ENCODE measurements at places on chromosomes 5 and 9.
A peak's percentile ranks its signal among the peaks of the same experiment; 100 is the strongest.

- no peak for DNase-seq
Measured at GRCh38 chr5:82348784-82349425, 70.8 kb upstream of the RPS23 start.

DNA sequence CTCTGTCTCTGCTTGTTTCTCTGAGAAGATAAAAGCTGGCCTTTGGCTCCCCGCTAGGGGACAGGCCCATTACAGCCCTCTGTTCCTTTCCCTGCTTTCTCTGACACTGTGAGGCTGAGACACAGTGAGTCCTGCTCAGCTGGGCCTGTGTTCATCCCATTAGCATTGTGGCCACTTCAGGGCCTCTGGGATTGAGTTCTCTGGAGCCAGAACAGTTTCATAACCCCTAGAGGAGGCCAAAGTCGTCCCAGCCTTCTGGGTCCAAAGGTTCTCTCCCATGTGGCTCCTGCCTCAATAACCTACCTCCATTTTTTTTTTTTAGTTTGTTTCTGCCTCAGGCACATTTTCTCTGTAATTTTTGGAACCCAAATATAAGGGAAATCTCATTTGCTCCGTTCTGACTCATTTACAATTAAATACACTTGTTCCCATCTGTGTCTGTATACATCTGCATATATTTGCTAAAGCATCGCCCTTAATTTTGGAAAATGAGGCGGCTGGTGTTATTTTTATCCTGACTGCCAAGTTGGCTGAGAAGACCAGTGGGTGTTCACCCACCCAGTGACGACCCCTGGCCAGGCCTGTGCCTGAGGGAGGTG, 27.3 kb upstream of the CTNNA1 start:
- peak; percentile 19 for DNase-seq

DNA sequence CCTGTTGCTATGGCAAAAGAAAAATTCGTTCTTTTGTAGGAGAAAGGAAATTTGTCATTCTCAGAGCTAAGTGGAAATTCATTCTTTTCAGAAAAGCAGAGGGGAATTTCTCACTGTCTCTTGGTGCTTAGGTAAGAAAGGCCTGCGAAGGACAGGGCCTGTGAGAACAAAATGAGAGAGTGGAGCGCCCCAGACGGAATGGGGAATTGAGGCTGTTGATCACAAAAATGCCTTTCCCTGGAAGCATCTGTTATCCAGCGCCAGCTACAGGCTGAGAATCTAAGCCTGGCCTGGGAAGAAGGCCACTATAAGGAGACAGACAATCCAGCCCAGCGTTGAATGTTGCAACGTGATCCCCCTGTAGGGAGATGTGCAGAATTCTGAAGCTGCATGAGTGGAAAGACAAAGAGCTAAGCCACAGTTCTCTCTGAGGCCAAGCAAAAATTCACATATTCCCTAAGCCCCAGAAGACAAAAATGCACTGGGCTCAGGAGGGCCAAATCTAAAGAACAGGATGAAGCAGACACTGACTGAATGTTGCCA, 44.8 kb upstream of the CLK4 start:
- DNase-seq = no peak

- DNase-seq = no peak
Measured at GRCh38 chr5:40575921-40576320, 103.8 kb upstream of the PTGER4 start.

GRCh38 chr9:126980231-126980630, 65.6 kb downstream of the RALGPS1 start:
- DNase-seq = no peak

DNA sequence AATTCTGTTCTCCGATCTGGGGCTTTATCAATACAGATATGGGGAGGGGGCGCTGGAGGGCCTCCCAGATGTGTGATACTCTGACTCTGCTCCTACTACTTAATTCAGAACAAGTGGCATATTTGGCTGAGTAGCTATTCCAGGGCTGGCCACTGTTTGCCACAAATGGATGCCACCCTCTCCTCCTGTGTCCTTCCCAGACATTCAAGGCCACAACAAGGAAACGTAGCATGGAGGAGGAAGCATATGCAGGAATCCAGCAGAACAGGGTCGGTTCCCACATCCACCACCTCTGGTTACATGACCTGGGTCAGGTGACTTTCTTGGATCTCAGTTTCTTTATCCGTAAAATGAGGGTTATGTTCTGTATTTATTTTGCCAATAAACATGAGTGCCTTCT, 131.0 kb downstream of the GOLPH3 start:
- no peak for DNase-seq

DNA sequence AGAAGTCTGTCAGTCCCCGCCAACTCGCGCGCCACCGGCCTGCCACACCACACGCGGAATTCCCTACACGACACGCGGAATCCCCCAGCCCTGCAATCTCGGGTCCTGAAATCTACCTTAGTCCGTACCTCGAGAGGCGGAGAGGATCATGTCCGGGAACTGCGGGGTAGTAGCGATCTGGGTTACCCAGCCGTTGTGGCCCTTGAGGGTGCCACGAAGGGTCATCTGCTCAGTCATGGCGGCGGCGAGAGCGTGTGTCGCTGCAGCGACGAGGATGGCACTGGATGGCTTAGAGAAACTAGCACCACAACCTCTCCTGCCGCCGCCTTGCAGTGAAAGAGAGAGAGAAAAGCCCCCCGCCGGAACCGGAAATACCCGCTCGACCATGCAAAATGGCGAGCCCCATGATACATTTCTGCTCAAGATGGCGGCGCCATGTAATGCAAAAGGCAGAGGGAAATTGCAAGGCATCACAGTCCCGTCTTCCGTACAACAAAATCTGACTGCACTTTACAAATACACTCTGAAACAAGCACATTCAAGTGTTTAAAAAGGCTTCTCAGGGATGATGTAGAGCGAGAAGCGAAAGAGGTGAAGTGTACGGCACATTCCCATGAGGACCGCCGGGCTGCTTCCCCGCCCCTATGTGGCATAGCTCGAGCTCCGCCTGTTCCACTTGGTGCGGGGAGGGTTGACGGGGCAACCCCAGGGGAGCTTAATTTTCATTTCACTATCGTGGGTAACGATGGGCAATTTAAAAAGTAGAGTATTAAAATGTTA, at the start of gene RACK1:
RACK1 (minus strand) TSS at position 343 of the 780 bp plus-strand sequence; CDS start at position 237, 106 bp downstream.
- DNase-seq = no peak

GRCh38 chr9:6611865-6612264, 33.7 kb downstream of the GLDC start:
- no peak for DNase-seq

GRCh38 chr9:125038166-125038565, 97.3 kb upstream of the GOLGA1 start:
- DNase-seq = no peak

DNA sequence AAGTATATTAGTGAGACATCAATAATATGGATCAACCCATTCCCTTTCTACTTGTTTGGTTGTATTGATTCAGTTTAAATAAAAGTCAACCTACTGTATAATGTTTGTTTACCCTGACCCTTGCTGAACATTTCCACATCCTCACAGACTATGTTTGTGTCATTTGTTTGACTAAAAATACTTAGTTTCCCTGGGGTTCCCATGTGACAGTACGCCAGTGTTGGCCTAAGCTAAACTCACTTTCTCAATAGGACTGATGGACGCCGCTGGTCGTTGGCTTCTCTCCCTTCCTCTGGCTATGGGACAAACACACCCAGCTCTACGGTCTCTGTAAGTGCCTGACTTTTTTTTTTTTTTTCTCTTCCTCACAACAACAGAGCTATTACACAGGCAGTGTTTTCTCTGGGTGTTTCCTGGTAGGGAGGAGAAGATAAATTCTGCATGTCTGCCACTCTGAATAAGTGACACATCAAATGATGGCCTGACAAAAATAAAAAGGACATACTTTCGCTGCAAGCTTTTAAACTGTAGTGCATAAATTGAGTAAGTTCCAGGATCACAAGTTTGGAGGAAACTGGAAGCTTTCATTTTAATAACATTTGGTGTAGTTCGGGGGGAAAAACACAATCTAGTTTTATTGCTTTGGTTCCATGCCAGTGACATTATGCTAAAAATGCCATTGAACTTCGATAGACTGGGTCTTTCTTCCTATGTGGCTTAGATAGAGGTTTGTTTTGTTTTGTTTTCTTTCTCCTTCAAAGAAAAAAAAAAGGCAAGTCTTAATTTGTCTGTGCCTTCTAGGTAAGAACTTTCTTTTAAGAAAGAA, 101.0 kb downstream of the CD180 start:
- peak; percentile 31 for DNase-seq

DNA sequence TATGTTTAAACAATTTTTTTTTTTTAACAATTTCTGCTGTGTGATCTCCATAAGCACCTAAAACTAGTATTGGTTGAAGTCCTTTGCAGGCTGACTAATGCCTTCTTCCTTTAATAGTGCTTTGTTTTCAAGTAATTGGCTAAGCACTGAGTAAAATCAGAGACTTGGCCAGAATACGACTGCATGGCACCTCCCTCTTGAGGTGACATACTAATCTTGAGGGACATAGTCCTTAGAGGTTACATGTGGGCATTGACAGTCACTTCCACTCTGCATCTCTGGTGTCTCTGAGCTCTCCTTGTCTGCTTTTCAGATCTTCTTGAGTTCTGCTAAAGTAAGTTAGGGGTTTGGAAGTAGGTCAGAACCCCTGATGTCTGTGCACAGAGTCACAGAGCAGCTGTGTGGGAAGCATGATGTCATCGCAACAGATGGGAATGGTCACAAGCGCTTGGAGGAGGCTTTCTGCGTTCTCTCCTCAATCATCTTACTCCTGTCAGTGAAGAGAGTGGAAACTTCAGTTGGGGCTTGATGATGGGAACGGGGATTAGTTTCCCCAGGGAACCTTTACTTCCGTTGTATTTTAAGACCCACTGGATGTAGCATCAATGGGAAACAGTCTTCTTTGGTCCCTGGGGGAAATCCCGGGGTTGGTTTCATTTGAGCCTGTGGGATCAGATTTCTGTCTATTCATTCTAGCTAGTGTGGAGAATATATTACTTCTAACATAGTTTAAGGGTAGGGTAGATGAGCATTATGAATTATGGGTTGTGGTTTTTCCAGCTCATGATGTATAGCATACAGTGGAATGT, 136.9 kb downstream of the ARHGAP26 start:
- no peak for DNase-seq

GRCh38 chr5:79829260-79829659, 139.6 kb downstream of the CMYA5 start:
- DNase-seq = no peak

- no peak for DNase-seq
Measured at GRCh38 chr5:142175461-142176142, 67.0 kb downstream of the NDFIP1 start.

GRCh38 chr5:91499943-91500531, 116.9 kb upstream of the ARRDC3 start:
- no peak for DNase-seq

Measured in substantia nigra (tissue), 51 donors.